ENCODE measurements at places on chromosomes 16 and 17.

DNA sequence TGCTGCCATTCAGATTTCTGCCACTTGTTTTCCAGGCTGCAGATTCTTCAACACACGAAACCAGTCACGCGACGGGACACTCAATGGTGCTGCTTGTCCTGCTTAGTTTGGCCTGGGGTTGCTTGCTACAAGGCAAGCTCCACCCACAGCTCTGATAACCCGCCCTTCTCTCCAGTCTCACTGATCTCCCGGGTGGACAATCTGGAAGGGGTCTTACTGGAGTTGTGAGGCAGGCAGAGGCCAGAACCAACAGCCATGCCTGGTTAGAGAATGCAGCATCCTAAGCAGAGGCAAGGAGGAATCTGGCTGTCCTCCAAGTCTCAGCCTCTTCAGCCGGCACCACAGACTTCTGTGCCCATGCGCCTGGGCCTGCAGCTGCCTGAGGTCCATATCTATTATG is 119.1 kb downstream of the KCNJ12 start:
- DNase-seq = no peak

DNA sequence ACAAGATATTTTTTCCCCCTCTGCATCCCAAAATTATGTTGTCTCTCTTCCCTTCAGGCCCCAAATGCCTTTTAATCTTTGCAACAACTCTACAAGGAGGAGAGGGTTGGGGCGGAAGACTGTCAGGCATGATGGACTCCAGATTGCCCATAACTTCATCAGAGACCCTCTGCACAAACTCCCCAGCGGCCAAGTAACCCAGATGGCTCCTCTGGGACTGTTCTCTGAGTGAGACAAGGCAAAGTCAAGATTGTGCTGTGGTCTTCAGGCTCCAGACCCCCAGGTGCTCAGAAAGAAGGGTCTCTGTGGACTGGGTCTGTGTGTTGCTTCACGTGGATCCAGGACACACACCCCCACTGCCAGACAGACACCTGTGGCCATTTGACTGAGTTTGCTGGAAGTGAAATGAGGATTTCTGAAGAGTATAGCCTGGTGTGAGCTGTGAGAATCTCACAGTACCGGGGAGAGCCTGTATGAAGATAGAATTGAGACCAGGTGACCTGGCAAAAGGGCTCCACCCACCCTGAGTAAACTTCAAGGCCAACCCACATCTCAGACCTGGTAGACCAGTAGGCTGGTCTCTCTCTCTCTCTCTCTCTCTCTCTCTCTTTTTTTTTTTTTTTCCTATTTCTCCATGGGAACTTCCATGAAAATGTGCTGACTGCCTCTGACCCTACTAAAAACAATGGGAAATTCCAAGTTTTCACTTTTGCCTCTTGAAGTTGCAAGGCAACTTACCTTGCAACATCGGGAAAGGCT is 354.1 kb downstream of the SOX9 start:
- DNase-seq = peak; percentile 33

DNA sequence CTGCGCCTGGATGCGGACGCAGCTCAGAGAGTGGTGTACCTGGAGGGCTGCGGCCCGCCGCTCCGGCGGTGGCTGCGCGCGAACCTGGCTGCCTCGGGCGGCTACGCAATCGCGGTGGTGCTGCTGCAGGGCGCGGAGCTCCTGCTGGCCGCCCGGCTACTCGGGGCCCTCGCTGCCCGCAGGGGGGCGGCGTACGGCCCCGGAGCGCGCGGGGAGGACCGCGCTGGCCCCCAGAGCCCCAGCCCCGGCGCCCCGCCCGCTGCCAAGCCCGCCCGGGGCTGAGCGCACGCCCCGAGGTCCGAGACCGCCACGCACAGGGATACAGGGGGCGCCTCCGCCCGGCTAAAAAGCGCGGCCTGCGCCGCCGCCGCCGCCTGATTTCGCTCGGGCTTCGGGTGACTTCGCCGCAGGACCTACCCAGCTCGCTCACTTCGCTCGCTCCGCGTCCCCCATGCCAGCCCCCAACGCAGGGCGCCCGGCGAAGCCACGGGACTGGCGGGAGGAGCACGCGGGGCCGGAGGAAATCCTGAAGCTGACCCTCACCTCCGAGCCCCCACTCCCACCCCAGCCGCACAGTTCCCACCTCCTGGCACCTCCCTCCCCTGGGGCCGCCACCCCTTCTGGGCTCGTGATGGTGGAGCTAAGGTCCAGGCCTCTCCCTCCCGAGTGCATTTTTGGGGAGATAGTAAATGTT is 8.2 kb downstream of the PDE6G start:
- no peak for DNase-seq

DNA sequence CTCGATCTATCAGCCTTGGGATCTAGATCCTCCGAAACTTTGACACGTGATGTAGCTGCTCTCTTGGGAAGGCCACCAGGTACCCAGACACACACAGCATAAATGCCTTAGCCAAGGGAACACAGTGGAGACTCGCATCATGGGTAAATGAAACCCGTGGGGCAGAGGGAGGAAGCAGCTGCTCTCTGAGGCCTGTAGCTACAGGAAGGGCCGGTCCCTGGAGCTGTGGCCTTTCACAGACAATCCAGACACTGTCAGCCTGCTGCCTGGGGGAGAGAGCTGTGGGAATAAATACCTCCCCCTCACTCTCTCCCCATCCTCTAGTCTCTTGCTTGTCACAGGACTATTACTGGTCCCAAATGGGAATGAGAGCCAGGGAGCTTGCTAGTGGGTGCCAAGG is 351.2 kb downstream of the UTP18 start:
- DNase-seq = no peak

DNA sequence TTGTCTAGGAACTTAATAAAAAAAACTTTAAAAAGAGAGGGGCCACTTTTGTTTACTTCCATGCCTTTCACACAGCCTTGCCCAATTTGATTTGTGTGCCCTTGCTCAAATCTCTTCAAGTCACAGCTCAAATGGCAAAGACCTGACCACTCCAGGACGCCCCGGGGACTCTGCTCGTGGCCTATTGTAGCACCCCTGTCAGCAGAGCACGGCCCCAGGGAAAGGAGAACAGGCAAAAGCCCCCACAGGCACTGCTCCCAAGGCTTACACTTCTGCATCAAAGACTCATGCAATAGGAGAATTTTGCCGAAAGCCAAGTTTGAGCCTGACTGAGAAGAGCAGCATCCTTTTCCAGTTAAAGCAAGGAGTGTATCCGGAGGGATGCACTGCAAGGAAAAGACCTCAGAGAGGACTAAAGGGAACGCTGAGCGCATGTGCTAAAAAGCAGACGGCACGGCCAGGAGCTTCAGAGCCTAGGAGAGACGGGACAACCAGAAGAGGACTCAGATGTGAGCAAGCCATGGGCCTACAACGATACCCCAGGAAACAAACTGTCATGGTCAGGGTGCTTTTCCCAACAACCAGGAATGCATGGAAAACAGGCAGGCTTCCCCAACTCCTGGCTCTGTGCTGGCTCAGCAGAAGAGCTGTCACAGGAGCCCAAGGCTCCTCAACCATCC is 8.2 kb downstream of the CREBBP start:
- no peak for DNase-seq

- no peak for DNase-seq
Measured at GRCh38 chr16:11051879-11052808, 107.8 kb downstream of the CLEC16A start.

DNA sequence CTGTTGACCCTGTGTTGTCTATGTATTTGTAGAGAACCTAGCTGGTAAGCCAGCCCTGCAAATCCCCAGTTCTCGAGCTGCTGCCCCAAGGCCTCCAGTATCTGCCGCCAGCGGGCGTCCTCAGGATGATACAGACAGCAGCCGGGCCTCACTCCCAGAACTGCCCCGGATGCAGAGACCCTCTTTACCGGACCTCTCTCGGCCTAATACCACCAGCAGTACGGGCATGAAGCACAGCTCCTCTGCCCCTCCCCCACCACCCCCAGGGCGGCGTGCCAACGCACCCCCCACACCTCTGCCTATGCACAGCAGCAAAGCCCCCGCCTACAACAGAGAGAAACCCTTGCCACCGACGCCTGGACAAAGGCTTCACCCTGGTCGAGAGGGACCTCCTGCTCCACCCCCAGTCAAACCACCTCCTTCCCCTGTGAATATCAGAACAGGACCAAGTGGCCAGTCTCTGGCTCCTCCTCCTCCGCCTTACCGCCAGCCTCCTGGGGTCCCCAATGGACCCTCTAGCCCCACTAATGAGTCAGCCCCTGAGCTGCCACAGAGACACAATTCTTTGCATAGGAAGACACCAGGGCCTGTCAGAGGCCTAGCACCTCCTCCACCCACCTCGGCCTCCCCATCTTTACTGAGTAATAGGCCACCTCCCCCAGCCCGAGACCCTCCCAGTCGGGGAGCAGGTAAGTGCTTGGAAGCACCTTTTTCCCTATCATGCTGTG is 23.1 kb upstream of the CDC6 start:
- no peak for DNase-seq

DNA sequence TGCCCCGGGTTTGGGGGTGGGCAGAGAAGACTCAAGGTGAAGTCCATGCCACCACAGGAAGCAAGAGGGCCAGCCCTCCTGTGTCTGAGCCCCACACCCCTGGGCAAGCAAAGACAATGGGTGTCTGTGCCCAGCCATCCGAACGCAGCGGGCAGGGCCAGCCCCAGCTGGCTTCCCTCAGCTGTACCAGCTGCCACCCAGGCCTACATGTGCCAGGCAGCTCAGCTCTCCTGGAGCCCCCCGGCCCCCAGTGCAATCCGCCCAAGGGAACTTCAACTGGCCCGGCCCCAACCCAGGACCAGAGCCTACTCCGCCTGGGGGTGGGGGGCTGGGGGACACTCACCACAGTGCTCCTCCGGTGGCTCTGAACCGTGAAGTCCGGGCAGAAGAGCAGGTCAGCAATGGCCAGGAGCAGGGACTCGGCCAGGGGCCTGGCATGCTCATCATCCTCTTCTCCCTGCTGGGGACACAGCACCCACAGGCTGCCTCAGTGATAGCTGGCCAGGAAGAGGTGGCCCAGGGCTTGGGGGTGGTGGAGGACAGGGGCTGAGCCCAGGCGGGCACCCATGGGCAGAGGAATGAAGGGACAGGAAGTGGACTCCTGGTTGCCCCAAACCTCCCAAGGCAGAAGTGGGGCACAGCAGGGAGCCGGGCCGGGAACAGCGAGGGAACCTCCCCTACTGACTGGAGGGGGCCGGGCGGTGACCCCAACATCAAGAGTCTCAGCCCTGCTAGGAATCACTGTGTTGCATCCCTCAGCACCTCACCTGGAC is 9.8 kb downstream of the HID1 start:
- no peak for DNase-seq

DNA sequence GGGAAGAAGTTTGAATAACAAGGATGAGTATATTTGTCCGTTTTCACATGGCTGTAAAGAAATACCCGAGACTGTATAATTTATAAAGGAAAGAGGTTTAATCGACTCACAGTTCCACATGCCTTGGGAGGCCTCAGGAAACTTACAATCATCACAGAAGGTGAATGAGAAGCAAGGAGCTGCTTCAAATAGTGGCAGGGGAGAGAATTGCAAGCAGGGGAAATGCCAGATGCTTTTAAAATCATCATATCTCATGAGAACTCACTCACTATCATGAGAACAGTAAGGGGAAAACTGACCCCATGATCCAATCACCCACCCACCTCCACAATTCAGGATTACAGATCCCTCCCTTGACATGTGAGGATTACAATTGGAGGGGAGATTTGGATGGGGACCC is 212.8 kb upstream of the CDH8 start:
- no peak for DNase-seq
